Activated CD8-positive, alpha-beta memory T cell treated with anti-CD3 and anti-CD28 coated beads, Interleukin-2, amount 50 U/mL, for 48 hours (primary cell): ENCODE measurements at places on chromosomes 12 and 14.

GRCh38 chr12:91249518-91250272 lies 67.1 kb upstream of the DCN start:
- no peak for DNase-seq

DNA sequence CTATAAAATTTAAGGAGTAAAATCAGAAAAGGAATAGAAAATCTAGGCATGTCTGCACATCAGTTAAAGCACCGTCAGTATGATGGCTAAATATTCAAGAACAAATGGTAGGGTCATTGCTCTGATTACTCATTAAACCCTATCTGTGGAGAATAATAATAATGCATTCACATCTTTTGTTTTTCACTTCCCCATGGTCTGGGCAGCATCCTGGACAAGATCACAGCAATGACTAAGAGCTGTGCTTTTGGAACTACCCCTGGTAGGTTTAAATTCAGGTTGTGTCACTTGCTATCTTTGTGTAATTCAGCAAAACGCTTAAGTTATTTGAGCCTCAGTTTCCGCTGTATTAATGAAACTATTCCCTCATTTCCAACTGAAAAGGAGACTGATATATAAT lies 33.1 kb downstream of the C12orf42 start:
- DNase-seq = no peak

- no peak for DNase-seq
These were observed 53.6 kb downstream of the C12orf42 start for GRCh38 chr12:103442182-103442555.

GRCh38 chr14:50397390-50398188 lies 908 bp upstream of the CDKL1 start:
- DNase-seq = no peak

DNA sequence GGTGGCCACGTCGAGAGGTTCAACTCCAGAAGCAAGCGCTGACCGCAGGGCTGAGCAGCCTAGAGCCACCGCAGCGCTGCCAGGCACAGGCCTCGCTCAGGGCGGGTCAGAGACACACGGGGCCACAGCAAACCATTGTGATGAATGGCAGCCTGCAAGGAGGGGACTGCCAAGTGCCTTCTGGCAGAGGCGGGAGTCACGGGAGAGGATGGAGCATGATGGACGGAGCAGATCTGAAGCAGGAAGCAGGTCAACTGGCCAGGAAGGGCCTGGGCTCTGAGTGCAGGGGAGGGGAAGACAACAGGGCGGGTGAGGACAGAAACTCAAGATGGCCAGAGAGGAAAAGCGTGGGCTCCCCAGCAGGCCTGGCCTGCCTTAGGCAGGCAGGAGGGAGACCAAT lies 49.8 kb downstream of the CDC42BPB start:
- no peak for DNase-seq

DNA sequence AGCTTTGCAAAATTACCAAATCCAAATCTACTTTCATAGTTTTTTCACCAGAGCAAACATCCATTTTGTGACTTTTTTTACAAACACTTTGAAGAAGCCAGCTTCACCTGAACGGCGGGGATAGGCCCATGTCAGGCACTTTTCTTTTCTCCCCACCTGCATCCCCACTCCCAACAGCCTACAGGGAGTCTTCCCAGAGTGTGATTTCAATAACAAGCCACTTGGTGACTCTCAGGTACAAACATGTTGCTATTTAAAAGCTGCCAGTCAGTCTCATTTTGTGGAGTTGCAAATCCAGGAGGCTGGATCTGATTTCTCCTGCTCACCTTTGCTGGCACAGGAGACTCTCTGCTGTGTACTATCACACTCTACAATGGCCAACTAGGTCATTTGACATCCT lies 285.5 kb downstream of the KCNH5 start:
- DNase-seq = no peak

- no peak for DNase-seq
These were observed 391.3 kb downstream of the FLRT2 start for GRCh38 chr14:85921241-85921640.

DNA sequence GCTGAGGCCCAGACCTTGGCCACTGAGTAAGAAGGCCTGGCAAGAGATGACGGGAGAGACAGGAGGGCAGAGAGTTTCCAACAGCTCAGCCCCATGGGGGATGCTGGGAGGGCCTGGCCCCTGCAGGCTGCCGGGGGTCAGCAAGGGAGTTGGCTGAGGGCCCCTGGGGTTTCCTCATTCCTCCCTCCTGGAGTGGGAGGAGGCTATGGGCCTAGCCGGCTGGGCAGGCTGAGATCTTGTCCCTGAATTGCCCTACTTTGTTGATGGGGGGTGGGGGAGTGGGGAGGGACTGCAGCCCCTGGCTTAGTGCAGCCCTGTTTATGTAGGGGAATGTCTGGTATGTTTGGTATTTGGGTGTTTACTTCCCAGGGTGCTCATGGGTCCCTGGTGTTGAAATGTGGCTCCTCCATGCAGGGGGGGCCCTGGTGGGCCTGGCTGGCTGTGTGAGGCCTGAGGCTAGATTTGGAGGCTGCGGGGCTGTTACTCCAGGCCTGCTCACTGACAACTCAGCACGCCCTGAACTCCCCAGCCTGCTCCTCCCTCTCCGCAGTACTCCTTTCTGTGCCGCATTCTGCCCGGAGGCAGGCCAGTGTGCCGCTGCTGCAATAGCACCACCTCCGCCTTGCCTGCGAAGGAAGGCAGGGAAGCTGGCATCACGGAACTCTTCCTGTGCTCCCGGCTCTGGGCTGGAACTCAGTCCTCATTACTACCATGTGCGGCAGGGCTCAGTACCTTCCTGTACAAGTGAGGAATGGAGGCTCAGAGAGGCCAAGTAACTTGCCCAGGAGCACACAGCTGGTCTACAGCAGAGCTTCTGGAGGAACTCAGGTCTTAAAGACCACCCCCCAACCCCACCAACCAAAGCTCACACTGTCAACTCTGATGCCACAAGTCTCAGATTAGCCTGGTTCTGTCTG lies 25.3 kb downstream of the JDP2 start:
- no peak for DNase-seq

- no peak for DNase-seq
These were observed at the start of gene KDM2B for GRCh38 chr12:121580959-121581685. Gene KDM2B, minus strand, starts transcription at chr12:121581023. Its CDS starts 112 bp downstream, at chr12:121580911.

DNA sequence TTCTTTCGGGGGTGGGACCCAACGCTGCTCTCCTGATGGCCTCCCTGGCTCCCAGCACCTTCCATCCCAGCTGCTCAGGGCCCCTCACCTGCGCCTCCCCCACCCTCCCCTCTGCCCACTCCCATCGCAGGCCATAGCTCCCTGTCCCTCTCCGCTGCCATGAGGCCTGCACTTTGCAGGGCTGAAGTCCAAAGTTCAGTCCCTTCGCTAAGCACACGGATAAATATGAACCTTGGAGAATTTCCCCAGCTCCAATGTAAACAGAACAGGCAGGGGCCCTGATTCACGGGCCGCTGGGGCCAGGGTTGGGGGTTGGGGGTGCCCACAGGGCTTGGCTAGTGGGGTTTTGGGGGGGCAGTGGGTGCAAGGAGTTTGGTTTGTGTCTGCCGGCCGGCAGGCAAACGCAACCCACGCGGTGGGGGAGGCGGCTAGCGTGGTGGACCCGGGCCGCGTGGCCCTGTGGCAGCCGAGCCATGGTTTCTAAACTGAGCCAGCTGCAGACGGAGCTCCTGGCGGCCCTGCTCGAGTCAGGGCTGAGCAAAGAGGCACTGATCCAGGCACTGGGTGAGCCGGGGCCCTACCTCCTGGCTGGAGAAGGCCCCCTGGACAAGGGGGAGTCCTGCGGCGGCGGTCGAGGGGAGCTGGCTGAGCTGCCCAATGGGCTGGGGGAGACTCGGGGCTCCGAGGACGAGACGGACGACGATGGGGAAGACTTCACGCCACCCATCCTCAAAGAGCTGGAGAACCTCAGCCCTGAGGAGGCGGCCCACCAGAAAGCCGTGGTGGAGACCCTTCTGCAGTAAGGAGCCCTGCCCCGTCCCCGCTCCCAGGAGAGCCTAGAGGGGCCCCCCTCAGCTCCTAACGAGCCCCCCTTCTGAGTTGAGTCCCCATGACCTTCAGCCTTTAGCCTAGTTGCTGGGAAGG lies at the start of gene HNF1A:
Gene HNF1A, plus strand, starts transcription at position 248 of the 924 bp plus-strand sequence. Its CDS starts 226 bp downstream, at position 474.
- DNase-seq = no peak

DNA sequence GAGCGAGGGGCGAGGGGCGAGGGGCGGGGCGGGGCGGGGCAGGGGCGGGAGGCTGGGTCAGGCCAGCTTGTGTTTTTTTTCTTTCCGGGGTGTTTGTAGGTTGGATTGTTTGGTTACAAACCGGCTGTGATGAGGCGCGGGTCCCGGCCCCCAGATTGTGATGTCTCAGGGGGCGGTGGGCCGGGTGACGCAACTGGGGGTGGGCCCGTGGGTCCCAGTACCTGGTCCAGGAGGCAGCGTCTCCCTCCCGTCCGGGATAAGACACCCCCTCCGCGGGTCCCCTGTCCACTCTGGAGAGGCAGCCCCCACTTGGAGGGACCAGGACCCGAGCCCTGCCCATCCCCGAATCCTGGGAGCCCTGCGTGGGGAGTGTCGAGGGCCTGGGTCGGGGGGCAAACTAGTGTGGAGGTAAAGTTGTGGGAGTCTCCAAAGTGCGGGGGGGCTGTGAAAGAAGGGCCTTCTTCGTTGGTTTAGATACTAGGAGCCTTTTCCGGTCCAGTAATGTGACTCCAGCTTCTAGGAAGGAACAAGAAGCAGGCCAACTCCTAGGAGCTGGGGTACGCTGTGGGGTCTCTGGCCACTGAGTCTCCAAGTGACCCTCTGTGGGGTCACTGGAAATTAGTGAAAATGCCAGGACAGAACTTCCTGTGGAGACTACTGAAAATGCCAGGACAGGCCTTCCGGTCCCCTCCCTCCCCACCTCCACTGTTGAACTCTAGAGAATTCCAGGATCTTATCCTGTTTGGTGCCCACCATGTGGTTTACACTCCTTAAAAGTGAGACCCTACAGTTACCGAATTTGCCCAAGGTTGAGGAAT lies 579 bp upstream of the CLMN start:
- no peak for DNase-seq

DNA sequence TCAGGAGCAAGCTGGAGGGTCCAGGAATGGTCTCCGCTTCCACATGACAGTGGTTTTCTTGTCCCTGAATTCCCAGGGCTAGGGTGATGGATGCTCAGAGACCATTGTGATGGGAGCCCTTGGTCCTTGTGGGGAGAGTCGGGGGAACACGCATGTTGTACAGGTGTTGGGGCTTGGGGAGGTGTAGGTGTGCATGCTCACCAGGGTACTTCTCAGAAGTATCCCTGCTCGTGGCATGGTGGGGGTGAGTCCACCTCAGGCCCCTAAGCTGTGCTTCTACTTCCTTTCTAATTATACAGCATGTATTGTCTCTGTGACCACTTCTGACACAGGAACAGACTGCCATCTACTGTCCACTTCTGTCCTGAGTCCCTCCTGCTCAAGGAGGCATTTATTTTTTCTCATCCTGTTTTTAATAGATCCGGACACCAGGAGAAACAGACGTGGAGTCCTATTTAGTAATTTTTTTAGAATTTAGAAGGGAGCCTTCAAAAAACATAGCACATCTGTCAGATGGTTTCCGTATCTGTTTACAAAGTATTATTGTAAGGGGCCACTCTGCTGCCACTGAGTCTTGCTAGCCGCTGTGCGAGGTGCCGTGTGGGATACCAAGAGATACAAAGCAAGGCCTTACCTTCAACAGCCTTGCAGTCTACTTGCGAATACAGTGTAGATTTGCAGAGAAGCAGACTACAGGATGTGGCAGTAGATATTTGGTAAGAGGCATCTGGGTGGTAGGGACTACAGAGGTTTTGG lies 10.5 kb downstream of the NTF3 start:
- no peak for DNase-seq

- DNase-seq = peak; percentile 96
These were observed 10.1 kb upstream of the RTRAF start for GRCh38 chr14:51979088-51979709.

- DNase-seq = no peak
These were observed 847 bp downstream of the MMP14 start for GRCh38 chr14:22837114-22837749.
